ENCODE measurements at places on chromosomes 1 and 21.

GRCh38 chr21:39661740-39662139 is 49.0 kb downstream of the B3GALT5 start:
- H3K4me3 ChIP-seq = no peak overlapping the region
- H3K27ac ChIP-seq = no peak overlapping the region
- H3K4me1 ChIP-seq = peaks cover 6% of the 10 kb centered on the region

DNA sequence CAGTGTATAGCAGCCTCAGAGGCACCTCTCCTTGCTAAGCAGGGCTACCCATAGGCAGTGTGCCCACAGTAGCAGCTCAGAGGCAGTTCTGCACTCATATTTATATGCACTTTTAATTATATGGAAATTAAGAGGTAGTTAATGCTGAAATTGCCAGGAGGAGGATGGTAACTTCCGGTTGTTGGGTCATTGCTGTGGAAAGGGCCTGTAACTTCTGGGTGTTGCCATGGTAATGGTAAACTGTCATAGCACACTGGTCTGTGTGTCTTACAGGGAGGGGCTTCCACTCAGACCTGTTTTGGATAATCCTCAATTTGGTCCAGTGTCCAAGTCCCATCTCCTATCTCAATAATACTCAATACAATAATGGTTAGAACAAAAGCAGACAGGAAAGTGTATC is 7.6 kb downstream of the CFH start:
- peaks cover 15% of the 10 kb centered on the region for H3K4me1 ChIP-seq
- H3K4me3 ChIP-seq = no peak overlapping the region
- no peaks in the 10 kb centered on the region for H3K27me3 ChIP-seq
- peak overlapping the region; percentile 7 for H3K27ac ChIP-seq
- DNase-seq = no peak
- peaks cover 5% of the 10 kb centered on the region for H3K36me3 ChIP-seq

GRCh38 chr1:111202707-111203623 is 2.5 kb upstream of the DENND2D start:
- no peak for DNase-seq
- peaks cover 47% of the 10 kb centered on the region for H3K4me1 ChIP-seq
- no peaks in the 10 kb centered on the region for H3K27me3 ChIP-seq
- peak overlapping the region; percentile 93 for H3K27ac ChIP-seq
- H3K4me3 ChIP-seq = peak overlapping the region; percentile 99

- H3K4me1 ChIP-seq = no peaks in the 10 kb centered on the region
- H3K4me3 ChIP-seq = no peak overlapping the region
- no peak for DNase-seq
- no peaks in the 10 kb centered on the region for H3K27me3 ChIP-seq
- no peak overlapping the region for H3K27ac ChIP-seq
Observed at GRCh38 chr21:20004367-20004766, 993.8 kb upstream of the NCAM2 start.

DNA sequence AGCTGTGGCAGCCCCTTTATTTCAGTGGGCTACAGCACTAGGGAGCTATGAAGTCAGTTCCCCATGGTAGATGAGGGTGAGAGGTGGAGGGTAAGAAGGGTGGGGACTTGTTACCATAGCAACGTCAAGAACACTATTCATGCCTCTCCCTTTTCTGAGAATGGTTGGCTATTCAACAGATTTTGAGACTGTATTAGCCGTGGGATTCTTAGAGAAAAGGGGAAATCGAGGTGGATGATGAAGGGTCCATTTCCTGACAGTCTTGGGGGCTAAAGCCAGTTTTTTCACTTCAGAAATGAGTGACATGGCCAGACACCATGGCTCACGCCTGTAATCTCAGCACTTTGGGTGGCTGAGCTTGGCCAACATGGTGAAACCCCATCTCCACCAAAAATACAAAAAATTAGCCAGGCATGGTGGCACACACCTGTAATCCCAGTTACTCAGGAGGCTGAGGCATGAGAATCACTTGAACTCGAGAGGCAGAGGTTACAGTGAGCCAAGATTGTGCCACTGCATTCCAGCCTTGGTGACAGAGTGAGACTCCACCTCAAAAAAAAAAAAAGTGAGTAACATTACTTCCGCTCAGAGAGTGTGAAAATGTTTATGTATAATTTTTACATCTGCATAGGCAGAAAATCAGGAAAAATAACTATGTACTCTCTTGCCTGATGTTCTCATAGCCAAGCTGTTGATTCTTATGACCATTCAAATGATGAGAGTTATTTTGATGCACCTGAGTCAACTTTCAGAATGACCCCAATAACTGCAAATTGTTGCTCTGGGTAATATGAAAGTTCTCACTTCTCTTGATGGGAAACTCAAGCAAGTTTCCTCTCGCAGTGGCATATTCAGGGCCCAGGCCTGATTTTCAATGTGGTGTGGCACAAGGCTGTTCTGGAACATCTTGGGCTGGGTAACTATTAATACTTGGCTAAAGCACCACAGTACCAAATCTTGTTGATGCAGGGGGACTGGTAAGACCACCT is 23.2 kb upstream of the RGSL1 start:
- no peaks in the 10 kb centered on the region for H3K27me3 ChIP-seq
- peak overlapping the region; percentile 75 for H3K27ac ChIP-seq
- H3K4me1 ChIP-seq = peaks cover 40% of the 10 kb centered on the region
- peaks cover 2% of the 10 kb centered on the region for H3K36me3 ChIP-seq

DNA sequence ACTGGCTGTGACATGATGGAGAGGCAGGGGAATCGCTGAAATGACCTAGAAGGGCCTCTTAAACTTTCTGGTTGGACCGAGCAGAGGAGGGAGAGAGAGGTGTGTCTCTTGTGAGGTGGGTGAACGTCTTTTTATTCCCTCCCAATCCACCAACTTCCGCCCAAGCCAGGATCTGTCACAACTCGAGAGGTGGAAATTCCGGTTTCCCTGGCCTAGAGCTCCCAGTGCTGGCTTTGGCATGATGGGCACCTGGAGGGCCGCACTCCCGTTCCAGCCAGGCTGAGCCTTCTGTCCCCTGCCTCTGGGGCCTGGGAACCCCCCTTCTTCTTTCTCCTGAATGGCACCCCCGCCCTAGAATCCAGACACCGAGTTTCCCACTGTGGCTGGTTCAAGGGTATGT is at the start of gene SEMA4A:
Gene SEMA4A, plus strand, starts transcription at position 224 of the 400 bp plus-strand sequence. CDS start 994 bp downstream, outside the sequence.
- H3K27ac ChIP-seq = peak within 1 kb of the TSS; percentile 93
- peak within 1 kb of the TSS; percentile 95 for H3K4me3 ChIP-seq
- no peak for DNase-seq
- H3K4me1 ChIP-seq = peaks cover 44% of the 10 kb centered on the region

GRCh38 chr1:30550365-30551220 is 172.8 kb downstream of the MATN1 start:
- H3K27me3 ChIP-seq = peaks cover 24% of the 10 kb centered on the region
- no peaks in the 10 kb centered on the region for H3K36me3 ChIP-seq
- no peaks in the 10 kb centered on the region for H3K4me1 ChIP-seq
- no peak for DNase-seq
- no peak overlapping the region for H3K4me3 ChIP-seq
- H3K27ac ChIP-seq = no peak overlapping the region

DNA sequence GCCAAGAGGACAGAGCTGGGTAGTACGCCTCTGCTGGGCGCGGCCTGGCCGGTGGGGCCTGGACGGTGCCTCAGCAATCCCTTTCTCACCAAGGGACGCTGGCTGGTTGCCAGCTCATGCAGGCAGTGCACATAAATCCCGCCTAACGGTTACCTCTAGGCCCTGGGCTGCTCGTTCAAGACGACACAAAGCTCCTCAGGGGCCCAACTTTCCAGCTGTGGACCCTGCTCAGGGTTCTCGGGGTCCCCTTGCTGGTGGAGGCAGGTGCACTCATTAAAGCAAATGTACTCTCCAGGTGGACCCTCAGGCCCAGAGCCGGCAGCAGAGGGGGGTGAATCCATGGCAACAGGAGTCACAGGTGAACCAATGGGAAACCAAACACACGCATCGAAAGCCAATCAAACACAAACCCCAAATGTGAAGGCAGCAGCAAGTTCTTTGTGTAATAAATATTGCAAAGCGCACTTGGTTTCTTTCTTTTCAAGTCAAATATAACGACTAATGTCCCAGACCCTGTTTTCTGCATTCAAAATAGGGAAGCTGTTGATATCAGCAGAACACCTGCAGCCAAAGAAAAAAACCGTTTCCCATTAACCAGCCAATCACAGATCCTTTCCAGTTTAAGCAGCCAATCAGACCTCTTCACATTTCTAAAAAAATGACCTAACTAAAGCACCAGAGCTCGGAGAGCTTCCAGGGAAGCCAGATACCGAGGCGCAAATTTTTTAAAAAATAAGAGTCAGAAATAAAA is 26.1 kb upstream of the CLSTN1 start:
- H3K27ac ChIP-seq = no peak overlapping the region
- H3K4me3 ChIP-seq = no peak overlapping the region
- no peaks in the 10 kb centered on the region for H3K36me3 ChIP-seq

- no peak for DNase-seq
- peaks cover 24% of the 10 kb centered on the region for H3K4me1 ChIP-seq
- H3K4me3 ChIP-seq = no peak overlapping the region
- no peak overlapping the region for H3K27ac ChIP-seq
- peaks cover 23% of the 10 kb centered on the region for H3K36me3 ChIP-seq
Observed at GRCh38 chr21:28818663-28819278, 173.9 kb downstream of the LTN1 start.

- H3K4me3 ChIP-seq = no peak overlapping the region
- peaks cover 3% of the 10 kb centered on the region for H3K4me1 ChIP-seq
- no peaks in the 10 kb centered on the region for H3K27me3 ChIP-seq
- peaks cover 28% of the 10 kb centered on the region for H3K36me3 ChIP-seq
- DNase-seq = no peak
Observed at GRCh38 chr1:180000575-180000974, 46.0 kb downstream of the CEP350 start.

GRCh38 chr1:23936481-23937176 is 23.0 kb upstream of the PNRC2 start:
- H3K36me3 ChIP-seq = peaks cover 2% of the 10 kb centered on the region
- peaks cover 11% of the 10 kb centered on the region for H3K27me3 ChIP-seq
- no peak overlapping the region for H3K4me3 ChIP-seq
- no peaks in the 10 kb centered on the region for H3K4me1 ChIP-seq
- no peak overlapping the region for H3K27ac ChIP-seq

DNA sequence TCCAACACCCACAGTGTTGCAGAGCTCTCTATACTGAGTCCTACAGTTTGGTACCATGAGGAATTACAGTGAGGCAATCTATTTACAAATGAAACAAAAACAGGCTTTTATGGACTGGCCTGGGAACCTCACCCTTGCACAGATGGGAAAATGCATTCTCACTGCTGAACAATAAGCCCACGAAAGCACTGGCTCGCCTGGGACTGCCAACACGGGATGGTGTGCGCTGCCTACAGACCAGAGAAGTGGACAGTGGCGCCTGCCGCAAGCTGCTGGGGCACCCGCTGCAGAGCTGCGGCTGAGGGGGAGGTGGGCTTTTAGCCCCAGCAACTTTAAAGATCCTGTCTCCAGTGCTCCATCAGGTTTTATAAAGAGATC is 28.5 kb upstream of the ABCG1 start:
- H3K27me3 ChIP-seq = no peaks in the 10 kb centered on the region
- H3K36me3 ChIP-seq = peaks cover 11% of the 10 kb centered on the region
- DNase-seq = no peak
- peaks cover 83% of the 10 kb centered on the region for H3K4me1 ChIP-seq
- peak overlapping the region; percentile 65 for H3K27ac ChIP-seq

GRCh38 chr1:167059045-167059808 is 30.9 kb downstream of the GPA33 start:
- H3K27me3 ChIP-seq = no peaks in the 10 kb centered on the region
- H3K4me1 ChIP-seq = peaks cover 8% of the 10 kb centered on the region
- H3K36me3 ChIP-seq = peaks cover 5% of the 10 kb centered on the region
- DNase-seq = peak; percentile 69
- H3K4me3 ChIP-seq = peak overlapping the region; percentile 43

DNA sequence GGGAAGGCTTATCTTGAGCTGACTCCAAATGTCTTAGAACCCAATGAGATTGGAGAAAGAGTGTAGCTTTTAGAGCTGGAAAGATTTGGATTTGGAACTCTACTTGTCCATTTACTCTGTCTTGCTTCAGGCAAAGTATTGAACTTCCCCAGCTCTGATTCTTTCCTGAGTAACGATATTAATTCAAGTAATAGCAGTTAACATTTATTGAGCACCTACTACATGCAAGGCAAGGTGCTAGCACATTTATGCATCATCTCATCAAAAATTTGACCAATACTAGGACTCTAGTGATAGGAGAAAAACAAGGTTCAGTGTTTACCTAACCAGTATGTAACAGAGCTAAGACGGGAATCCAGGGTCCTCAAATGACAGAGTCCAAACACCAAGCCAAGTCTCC is 2.5 kb upstream of the LRRN2 start:
- H3K27me3 ChIP-seq = peaks cover 76% of the 10 kb centered on the region
- no peak overlapping the region for H3K27ac ChIP-seq

DNA sequence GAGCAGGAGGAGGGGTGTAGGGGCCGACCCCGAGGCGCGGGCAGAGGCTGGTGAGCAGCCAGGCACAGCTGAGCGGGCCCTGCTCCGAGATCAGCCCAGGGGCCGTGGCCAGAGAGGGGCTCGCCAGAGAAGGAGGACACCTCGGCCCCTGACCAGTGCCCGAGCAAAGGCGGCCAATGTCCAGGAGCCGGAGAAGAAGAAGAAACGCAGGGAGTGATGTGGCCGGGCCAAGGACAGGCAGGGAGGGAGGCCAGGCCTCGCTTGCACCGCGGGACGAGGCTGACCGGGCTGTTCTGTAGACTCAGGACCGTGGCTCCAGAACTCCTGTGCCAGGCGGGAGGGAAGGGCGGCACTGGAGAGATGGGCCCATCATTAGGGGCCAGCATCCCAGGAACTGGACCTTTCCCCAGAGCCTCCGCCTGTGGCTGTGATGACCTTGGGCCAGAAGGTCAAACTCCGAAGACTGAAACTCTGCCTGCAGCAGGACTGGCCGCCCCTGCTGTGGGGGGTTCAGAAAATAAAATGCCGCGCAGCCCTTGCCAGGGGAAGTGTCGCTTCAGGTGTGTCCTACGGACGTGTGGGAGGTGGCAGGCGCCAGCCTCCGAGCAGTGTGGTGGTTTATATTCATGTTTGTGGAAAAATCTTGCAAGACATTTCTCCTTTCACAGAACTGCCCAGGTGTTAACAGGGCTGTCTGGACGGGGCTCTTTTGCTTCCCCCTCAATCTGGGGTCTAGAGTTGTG is 14.4 kb downstream of the RRP1 start:
- H3K27me3 ChIP-seq = no peaks in the 10 kb centered on the region
- H3K36me3 ChIP-seq = peaks cover 31% of the 10 kb centered on the region
- H3K27ac ChIP-seq = peak overlapping the region; percentile 73

Data from effector memory CD8-positive, alpha-beta T cell (primary cell).